Skeletal muscle cell (primary cell): ENCODE measurements at places on chromosomes 4 and X.

DNA sequence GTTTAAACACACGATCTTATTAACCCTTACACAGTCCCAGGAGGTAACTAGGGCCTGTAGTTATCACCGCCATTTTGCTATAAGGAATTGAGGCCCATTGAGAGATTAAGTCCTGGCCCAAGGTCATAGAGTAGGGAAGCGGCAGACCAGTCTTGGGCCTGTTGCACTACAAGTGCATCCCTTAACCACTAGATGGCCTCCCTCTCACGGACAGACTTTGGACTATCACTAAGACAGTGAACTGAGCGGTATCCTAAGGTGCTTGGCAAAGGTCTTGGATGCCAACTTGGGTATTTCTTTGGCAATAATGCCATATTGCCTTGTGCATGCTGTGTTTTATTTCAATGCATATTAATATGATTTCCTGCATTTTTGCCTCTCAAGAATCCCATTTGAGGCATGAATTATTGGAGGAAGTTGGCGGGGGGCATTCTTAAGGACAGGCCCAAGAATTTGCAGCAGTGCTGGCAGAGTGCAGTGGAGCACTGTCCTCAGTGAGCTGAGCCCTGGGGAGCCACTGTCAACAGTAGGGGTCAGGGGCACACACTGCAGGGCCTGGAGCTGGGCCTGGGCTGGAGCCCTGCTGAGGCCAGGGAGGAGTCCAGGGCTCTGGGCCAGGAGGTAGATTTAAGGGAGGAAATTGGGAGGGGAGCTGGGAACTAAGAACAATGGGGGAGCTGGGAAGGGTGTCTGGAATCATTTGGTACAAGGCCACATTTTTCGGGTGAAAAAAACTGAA, 147.4 kb downstream of the SMIM20 start:
- DNase-seq, result no peak

DNA sequence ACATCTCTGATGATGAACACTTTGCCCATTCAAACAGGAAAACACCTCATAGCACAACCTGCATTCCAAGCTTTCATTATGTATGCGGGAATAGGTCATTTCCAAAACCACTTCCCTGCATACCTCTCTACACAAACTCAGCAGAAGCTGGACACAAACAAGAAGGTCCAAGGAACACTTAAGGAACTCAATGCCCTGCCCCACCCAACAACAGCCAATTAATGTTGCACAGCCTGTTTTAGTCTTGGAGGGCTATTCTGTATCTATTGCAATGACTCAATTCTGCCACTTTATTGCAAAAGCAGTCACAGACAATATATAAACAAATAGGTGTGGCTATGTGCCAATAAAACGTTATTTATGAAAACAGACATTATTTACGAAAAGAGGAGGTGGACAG, 16.7 kb downstream of the OPHN1 start:
- DNase-seq, result no peak

GRCh38 chr4:101299899-101300540, 47.3 kb downstream of the PPP3CA start:
- DNase-seq, result no peak

GRCh38 chrX:41559235-41560052, 112.3 kb downstream of the NYX start:
- peak; percentile 89 for DNase-seq

- DNase-seq, result peak; percentile 52
These were observed at the start of gene GPRASP3 for GRCh38 chrX:102720237-102721168. Gene GPRASP3, plus strand, starts transcription at chrX:102720743. Its CDS starts 28,253 bp downstream, at chrX:102748996.

DNA sequence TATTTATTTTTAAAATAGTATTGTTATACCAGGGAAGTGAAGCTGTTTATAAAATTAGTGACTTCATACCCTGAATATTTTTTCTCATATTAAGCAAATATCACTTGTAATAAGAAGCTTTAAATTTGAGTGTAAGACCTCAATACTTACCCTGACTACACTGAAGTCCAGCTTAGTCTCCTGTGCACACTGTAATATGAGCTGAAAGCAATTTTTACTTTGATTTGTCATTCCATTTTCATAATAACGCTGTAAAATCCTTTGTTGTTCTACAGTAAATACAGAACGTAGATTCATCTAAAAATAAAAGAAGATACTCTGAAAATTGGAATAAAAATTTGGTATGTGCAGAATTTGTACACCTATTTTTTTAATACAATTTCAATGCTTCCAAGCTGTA, 27.2 kb downstream of the HDX start:
- DNase-seq, result no peak

DNA sequence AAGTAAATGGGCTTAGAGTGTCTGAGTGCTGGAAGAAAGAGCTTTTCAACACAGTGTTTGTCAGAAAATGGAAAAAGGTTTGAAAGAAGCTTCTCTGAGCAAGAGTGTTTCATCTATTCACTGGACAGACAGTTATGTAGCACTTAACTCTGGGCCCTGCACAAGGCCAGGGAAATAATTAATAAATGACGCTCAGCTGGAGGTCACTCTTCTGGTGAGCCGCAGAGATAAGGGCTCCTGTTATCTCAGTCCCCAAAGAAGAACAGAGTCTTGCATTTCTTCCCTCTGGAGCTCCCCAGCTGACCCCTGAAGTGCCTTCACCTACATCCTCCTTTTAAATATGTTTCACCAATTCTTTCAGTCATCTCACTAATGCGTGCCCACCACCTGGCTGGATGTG, 90.4 kb downstream of the SLC16A2 start:
- no peak for DNase-seq

DNA sequence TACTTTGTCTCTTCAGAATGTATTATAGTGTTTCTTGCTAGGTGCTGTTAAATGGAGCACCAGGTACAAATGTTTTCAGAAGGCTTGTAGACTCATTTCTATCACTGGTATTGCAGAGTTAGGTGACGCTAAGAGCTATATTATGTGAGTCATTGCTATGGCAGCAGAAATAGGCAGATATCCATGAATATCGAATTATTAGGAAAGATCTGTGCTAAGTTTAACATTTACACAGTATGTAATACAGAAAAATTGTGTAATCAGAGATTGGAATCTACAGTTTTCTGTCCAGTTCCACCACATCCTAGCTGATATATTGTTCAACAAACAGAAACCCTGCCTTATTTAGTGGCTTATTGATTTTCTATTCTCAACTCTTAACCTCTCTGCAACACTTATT, 1025.5 kb downstream of the STIM2 start:
- DNase-seq, result peak; percentile 1

DNA sequence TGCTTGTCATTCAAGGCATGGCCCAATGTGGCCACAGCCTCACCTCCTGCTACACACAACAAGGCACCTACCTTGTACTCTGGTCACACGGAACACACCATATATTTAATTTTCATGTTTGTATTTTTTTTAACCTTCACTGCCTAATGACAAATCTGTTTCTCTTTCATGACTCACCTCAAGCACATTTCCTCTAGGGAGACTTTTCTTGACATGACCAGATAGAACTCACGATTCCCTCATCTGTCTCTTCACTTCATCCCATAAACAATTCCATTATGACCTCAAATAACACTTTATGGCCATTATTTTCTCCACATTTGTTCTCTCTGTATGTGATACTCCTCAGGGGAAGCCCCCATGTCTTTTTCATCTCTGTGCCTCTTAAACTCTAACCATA, 11.1 kb downstream of the DRP2 start:
- peak; percentile 55 for DNase-seq

- no peak for DNase-seq
These were observed 52.3 kb upstream of the KLF3 start for GRCh38 chr4:38611676-38612075.

DNA sequence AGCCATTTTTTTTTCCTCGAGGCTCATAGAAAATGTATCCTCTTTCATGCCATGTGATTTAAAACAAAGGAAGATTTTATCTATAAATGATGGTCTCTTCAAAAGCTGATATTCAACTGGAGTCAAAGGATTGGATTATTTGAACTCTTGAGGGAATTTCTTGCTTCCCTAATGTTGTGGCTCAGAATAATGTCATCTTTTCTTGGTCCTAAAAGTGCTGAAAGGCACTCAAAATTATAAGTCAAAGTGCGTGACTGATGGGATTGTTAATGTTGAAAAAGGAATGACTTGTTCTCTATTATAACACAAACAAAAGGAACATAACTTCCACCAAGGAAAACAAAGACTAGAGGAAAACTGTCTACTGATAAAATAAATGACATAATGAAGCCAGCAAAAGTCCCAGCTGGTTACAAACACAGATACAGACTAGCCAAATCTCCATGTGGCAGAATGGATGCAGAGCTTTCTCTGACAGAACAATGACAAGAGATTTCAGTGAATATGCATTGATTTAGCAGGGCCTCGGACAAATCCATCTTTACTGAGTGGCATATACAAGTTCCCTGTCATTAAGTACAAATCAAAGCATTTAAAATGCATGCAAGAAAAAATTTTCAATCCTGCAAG, 552.6 kb downstream of the GBA3 start:
- DNase-seq, result no peak

DNA sequence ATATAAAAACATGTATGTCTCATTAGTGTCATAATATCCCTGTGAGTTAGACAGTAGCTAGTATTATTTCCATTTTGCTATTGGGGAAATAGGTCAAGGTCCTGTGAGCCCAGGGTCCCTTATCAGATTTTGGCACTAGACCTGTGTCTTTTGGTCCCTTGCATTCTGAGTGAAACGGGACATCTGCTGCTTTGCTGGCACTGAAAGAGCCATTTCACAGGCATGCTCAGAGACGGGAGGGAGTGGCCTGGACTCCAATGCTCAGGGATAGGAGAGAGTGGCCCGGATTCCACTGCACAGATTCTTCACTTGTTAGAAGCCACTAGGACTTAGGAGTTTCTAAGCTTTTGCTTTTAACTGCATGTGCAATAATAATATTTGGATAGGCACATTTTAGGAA, 177.2 kb downstream of the TSPAN5 start:
- DNase-seq, result no peak

DNA sequence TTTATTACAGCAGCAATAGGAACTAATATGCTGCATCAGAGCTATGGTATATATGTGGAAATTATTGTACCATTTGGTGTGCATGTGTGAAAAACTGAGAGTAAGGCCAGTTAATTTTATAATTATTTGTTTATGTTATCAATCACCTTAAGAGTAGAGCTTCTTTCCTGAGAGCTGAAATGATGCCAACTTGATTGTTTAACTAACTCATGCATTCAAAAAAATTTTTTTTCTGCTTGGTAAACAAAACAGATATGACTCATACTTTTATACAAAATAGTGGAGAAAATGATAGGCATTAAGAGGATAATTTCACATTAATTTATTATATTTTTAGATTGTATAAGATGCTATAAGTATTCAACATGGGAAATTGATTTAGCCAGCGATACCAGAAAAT, 622.7 kb downstream of the RAPGEF2 start:
- no peak for DNase-seq

GRCh38 chr4:108730579-108730978, 32.3 kb downstream of the ETNPPL start:
- no peak for DNase-seq

GRCh38 chrX:13863324-13863723, 46.4 kb upstream of the GPM6B start:
- DNase-seq, result no peak

- no peak for DNase-seq
These were observed 1783.4 kb upstream of the AGA start for GRCh38 chr4:179225594-179225993.

GRCh38 chr4:126777649-126778048, 855.1 kb upstream of the INTU start:
- DNase-seq, result no peak

GRCh38 chr4:132016703-132017350, 1132.3 kb upstream of the PCDH10 start:
- DNase-seq, result no peak

GRCh38 chrX:154381271-154381670, 2.2 kb downstream of the EMD start:
- DNase-seq, result no peak

DNA sequence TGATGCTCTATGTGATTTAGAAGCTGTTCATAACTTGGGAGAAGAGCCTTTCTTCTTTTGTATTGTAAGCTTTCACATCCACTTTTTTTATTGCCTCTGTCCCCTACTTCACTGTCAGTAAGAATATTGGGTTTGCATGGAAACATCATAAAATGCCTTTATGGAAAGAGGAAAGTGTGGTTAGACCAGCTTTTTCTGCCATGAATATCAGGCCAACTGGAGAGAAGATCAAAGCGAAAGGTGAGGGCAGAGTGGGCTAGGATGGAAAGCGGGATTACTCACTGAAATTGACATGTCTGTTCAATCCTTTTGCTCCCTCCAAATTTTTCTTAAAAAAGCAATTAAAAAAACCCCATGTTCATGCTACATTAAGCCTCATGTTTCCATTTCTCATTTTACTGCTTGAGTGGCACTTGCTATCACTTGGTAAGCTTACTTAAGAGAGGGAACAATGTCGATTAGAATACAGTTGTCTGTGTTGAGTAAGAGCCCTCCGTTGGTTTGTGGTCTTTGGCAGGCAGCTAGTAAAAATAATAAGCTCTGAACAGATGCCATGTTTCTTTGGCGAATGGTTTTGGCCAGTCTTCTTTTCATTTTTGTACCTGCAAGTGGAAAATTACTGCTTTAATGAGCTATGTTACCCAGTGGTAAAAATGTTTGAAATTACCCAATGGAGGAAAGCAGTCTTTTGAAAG, 35.9 kb downstream of the SUPT20HL1 start:
- peak; percentile 38 for DNase-seq

GRCh38 chrX:66676413-66676812, 37.5 kb upstream of the EDA2R start:
- peak; percentile 57 for DNase-seq

DNA sequence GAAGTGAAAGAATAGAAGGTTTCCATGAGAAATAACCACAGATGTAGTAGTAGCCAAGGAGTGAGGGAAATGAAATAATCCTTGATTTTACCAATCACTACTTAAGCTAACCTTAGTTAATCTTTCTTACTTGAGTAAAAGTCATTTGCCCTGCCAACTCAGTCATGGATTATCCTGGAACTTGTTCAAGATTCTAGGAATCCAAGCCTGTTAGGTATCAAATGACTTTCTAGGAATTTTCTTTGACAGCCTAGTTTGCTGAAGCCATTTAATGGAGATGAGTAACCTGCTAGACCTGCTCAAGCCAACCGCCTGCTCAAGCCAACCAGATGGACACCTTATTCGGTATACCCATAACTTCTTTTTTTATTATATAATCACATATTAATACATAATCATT, 180.5 kb downstream of the KLHL13 start:
- no peak for DNase-seq

GRCh38 chrX:119738742-119739141, 19.6 kb upstream of the SOWAHD start:
- DNase-seq, result no peak

DNA sequence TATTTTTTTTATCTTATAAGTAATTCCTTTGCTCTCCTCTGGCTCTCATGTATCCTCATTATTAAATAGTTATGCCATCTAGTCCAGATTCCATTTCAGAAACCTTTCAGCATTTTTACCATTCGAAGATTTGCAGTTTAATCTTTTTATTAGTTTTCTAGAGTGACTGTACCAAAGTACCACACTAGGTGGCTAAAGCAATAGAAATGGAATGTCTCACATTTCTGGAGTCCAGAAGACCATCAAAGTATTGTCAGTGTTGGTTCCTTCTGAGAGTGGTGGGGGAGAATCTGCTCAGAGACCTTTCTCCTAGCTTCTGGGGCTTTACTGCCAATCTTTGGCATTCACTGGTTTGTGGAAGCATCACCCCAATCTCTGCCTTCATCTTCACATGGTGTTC, 3.7 kb upstream of the PNMA3 start:
- no peak for DNase-seq

- peak; percentile 46 for DNase-seq
These were observed 274.4 kb downstream of the DCTD start for GRCh38 chr4:182642831-182643230.
